ENCODE measurements at places on chromosomes 3 and 15.

GRCh38 chr15:54675241-54675640, 521.5 kb downstream of the RSL24D1 start:
- DNase-seq, result no peak

DNA sequence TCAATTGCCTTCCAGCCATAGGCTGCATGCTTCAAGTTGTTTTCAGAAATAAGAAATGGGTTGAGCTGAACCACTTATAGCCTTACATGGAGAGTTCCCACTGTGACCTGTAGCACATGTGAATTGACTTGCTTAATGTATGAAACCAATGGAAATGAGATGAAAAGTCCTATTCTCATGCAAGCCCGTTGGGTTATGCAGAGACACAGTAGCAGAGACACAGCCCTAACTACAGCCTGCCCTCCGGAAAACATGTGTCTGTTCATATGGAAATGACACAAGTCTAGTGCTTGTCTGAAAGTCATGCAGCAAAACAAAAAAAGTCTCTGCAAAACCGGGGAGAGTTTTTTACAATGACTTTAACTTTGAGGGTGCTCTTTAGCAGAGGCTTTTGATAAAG, 14.5 kb downstream of the HIGD2B start:
- DNase-seq, result no peak

GRCh38 chr3:66483006-66483405, 17.8 kb downstream of the LRIG1 start:
- no peak for DNase-seq

DNA sequence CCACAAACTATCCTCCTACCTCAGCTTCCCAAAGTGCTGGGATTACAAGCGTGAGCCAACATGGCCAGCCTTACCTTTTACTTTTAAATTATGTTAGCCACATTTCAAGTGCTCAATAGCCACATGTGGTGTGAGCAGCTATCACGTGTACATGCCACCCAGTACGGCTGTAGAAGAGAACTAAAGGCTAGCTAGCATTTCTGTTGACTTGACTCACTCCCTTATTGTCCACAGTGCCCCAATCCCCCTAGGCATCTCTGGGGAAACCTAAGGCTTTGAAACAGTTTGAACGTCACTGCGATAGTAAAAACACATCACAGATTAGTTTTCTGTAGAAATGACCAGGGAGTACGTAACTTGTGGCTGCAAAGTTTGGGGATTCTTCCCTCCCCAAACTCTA, 12.0 kb downstream of the C15orf40 start:
- DNase-seq, result no peak

DNA sequence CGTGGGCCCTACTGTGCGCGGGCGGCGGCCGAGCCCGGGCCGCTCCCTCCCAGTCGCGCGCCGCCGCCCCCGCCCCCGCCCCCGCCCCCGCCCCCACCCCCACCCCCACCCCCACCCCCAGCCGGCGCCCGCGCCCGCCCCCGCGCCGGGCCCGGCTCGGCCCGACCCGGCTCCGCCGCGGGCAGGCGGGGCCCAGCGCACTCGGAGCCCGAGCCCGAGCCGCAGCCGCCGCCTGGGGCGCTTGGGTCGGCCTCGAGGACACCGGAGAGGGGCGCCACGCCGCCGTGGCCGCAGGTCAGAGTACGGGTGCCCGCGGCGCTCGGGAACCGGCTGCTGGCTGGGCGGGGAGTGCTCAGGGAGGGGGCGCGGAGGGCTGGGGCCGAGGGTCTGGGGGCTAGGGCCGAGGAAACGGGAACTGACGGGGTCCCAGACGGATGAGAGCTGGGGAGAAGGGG, 1.1 kb upstream of the PPARG start:
- DNase-seq, result peak; percentile 9

GRCh38 chr3:138206196-138206595, 19.1 kb downstream of the ARMC8 start:
- DNase-seq, result no peak

- DNase-seq, result no peak
Measured at GRCh38 chr3:23480329-23480714, 277.2 kb downstream of the UBE2E2 start.

DNA sequence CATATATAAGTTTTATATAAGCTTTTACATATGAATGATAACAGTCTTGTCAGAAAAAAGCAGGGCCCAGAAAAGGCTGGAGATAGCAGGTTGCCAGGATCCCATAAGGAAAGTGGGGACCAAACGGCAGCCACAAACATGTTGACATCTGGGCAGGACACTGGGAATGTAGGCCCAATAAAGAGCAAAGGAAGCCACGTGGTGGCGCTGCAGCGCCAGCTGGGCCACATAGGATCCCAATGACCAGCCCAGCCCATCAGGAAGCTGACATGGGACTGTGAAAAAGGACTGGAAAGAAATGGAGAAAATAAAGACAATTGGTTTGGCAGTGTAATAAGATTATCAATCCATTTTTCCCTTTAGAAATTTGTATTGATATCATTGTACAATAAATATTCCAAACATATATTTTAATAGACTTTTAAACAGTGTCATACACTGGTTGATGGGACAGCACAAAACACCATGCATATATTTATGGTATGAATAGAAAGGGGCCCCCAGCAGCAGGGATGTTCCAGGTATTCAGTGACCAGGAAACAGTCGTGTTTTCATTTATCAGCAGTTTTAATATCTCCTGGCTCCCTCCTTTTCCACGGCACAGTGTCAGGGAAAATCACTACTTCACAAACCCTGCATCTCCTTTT, 89.0 kb upstream of the STRIT1 start:
- DNase-seq, result peak; percentile 67

DNA sequence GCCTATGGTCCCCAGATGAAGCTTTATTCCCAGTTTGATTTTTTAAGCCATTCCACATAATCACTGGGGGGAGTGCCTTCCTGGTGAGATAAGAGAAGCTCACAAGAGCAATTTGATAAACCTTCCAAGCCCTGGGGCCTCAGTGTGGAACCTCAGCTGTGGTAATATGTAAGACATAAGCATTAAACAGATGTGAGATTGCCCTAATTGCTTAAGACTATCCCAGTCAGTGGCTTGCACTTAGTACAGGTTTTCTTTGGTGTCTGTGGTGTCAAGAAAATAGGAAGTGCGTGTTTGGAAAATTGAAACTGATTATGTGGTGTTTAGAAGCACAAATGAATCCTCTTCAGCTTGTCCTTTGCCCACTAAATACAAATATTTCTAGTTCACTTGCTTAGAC, 54.3 kb downstream of the LRRN1 start:
- DNase-seq, result no peak

DNA sequence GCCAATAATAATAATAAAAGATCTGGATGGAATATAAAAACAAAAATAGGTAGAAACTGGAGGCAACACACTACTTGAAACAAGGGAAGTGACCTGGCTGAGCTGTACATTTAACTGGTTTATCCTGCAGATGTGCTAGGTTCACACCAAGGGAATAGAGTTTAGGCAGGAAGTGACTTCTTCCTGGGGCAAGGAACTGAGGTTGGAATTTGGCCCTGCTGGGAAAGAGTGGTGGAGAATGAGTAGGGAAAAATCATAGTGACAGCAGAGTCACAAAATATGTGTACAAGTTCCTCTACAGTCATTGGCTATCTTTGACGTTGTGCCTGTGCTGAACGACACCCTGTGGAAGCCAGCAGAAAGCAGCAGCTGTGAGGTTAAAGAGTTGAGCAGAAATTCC, 44.1 kb downstream of the ARHGAP11B start:
- DNase-seq, result no peak

Measured in NCI-H1930 (cell line).